IPS-NIHi11 (cell line): ENCODE measurements at places on chromosomes 1 and 21.

GRCh38 chr21:38712071-38712470 is 93.7 kb upstream of the ETS2 start:
- peak; percentile 65 for DNase-seq

DNA sequence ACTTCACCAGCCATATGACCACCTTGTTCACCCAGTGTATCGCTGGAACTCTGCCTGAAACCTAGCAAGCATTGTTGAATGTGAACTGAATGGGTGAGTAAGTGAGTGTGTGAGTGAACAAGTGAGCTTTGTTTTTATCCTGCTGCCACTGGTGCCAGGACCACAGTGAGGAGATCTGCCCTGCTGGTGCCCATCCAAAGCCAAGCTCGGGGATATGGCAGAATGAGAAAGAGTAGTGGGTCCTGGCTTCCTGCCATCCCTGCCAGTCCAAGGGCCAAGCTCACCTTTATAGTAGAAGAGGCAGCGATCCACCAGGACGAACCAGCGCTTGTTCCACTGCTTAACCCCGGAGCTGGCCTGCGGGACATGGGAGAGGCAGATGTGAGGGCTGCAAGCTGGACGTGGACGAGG is 53.4 kb upstream of the GOLT1A start:
- DNase-seq: no peak

DNA sequence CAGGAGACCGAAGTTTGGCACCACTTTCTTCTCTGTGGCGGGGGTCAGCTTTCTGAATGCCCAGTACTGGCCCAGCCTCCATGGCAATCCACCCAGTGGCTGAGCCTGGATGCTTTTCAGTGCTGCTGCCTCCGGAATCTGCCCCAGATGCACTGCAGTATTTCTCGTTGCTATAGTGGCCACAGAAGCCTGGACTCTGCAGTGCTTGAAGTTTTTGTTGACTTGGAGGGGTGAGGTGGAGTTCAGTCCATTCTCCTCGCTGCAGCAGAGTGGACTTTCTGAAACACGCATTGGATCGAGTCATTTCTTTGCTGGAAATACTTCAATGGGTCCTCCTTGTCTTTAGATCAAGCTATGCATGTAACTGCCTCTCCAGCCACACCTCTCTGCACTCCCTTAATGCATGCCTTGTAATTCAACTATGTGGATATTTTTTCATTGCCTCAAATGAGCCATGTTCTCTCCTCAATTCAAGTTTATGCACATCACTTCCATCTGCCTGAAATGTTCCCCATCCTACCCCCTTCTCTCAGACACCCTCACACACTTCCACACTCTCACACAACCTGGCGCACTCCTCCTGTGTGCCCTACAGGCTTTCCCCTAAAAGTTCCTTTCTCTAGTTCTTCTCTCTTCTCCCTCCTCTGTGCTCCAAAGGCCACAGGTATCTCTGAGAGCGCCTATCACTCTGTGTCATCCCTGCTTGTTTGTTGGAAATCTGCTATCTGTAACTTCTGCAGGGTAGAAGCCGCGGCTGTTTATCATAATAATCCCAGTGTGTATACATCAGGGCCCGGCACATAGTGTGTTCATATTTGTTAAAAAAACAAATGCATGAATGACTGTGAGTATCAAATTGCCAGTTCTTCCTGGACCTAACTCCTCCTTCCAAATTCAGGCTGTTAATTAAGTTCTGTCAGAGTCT is 16.5 kb downstream of the ADAM30 start:
- no peak for DNase-seq

GRCh38 chr1:101567582-101568189 is 330.9 kb downstream of the S1PR1 start:
- peak; percentile 50 for DNase-seq

- DNase-seq: no peak
Measured at GRCh38 chr21:16357994-16358393, 628.2 kb downstream of the USP25 start.

DNA sequence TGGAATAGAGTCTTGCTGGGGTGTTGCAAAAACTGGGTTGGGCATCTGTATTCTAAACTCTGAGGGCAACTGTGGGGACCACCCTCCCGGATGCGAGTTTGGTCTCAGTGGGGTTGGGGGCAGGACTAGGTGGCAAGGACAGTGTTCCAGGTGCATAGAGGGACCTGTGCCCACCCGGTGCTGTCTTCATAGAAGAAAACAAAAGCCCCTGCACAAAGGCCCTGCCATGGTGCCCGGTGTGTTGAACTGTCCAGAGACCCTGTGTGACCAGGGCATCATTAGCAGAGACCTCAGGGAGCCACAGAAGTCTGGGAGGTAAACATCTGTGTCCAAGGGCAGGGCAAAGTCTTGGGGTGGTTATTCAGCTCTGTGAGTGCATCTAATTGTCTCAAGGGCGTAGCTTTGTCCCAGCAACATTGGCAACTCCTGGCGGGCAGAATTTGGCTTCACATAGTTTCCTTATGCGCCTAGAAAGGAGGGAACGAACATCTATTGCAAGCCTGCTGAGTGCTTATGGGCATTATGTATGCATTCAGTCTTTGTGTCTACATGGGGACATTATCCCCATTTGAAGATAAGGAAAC is 72.2 kb upstream of the IFFO2 start:
- no peak for DNase-seq

DNA sequence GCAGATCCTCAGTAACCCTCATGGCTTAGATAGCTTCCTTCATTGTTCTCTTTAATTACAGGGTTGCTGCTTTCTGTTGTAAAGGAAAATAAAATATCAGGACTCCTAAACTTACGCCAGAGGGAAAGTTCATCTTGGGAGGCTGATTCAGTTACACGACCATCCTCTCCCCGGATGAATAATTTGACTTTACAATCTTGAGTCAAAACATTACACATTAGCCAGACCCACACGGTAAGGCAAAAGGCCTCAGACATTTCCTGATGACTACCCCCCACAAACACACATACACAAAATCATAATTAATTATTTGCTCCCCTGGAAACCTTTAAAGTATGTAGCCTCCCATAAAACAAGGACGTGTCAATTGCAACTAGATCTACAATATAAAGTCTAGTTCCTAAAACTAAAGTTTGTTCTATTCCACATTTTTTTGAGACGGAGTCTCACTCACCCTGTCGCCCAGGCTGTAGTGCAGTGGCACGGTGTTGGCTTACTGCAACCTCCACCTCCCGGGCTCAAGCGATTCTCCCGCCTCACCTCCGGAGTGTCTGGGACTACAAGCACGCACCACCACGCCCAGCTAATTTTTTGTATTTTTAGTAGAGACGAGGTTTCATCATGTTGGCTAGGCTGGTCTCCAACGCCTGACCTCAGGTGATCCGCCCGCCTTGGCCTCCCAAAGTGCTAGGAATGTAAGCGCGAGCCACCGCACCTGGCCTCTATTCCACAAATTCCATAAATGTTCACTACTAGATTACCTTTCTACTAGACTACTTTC is 830 bp upstream of the PRDX1 start:
- DNase-seq: no peak

DNA sequence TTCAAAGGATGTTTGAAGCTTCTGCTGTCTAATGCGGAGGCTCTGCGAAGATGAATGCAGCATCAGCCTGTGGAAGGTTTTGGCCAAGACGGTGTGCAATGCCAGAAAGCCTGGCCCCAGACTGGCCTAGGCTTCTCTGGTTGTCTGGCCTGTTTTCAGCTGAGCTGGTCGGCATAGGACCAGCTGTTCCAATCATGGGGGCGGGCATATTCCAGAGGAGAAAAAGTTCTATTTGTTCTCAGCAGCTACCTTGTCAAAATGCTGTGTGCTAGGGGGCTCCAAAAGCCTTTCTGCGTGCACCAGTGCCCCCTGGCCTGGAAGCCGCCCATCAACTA is 57.6 kb downstream of the TGFB2 start:
- no peak for DNase-seq

GRCh38 chr1:173205146-173206051 is 1.7 kb downstream of the TNFSF4 start:
- DNase-seq: no peak

- no peak for DNase-seq
Measured at GRCh38 chr1:186187601-186188000, 187.5 kb downstream of the TPR start.

GRCh38 chr1:8392522-8392921 is 74.6 kb downstream of the SLC45A1 start:
- DNase-seq: no peak

DNA sequence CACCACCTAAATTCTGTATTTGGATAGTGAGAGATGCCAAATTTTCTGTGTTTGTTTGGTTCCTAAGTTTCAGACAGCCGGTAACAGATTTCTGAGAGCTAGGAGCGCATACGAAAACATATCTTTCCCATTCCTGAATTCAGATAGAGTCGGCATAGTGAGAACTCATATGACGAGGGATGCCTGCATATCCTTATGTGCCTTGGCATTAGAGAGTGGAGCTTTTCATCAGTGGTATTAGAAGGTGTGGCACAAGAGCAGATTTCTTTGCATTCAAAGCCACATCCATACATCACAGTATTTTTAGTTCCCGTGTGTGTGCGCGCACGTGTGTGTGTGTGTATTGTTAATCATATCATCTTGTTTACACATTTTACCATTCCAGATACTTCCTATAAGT is 85.8 kb downstream of the ATP5PO start:
- DNase-seq: no peak

DNA sequence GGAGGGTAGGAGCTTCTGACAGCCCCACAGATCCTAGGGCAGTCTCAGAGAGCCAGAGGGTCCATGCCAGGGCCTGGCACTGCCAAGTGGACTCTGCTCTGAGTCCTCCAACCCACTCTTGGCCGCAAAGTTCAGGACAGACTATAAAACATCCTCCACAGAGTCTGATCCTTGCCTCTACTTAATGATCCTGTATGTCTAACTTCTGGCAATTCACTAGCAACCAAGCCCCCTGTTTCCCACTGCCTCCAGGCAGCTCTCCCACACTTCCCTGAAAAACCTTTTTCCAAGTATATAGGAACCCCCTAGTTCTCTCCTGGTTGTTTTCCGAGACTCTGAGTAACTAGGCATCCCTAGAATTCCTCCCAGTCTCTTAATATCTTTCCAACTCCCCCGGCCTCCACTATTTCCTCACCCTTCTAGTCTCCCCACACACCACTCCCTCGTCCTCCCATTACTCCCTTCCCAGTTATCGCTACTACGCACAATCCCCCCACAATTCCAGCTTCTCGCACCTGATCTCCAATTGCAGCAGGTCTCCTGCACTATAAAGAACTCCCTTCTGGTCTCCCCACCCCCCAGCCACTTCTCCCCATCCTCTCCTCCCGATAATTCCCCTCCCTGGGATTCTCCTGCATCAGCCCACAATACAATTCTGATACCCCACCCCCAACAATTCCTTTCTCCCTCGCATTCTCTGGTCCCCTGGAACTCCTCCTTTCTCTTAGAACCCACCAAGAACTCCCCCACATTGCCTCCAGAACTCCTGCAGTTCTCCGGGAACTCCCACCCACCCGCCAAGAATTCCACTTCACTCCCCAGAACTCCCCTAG is 574 bp downstream of the IGSF9 start:
- DNase-seq: peak; percentile 32

DNA sequence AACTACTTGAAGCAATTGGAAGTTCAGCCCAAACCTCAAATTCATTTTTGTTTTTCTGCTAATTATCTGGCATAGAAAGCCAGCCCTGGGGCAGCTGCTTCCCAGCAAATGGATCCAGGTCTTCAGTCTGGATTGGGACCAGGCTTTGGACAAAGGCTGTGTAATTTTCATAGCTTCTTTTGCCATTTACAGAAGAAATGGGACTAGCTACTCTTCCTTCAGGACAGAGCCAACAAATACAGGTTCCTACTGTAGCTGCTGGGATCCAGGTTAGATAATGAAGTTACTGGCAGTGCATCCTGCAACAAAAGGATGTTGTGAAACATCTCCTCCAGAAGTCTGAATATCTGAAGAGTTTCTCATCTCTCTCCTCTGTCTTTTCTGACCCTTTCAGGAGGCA is 171.5 kb upstream of the CAMK1G start:
- DNase-seq: no peak

DNA sequence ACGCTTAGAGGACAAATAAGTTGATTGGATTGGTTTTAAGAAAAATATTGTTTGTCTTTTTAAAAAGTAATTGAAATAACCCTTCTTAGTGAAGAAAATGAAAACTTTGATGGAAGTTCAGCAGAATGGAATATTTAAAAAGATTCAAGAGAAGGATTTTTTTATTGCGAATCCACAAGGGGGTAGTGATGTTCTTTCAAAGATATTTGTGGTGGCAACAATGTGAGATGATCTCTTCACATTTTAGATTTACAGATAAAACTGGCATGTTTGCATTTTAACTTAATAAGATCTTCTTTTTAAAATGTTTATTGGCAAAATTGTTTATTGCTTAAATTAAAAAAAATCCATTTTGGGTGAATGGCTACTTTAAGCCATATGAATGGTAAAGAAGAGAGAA is 8.9 kb downstream of the CAMTA1 start:
- DNase-seq: no peak

DNA sequence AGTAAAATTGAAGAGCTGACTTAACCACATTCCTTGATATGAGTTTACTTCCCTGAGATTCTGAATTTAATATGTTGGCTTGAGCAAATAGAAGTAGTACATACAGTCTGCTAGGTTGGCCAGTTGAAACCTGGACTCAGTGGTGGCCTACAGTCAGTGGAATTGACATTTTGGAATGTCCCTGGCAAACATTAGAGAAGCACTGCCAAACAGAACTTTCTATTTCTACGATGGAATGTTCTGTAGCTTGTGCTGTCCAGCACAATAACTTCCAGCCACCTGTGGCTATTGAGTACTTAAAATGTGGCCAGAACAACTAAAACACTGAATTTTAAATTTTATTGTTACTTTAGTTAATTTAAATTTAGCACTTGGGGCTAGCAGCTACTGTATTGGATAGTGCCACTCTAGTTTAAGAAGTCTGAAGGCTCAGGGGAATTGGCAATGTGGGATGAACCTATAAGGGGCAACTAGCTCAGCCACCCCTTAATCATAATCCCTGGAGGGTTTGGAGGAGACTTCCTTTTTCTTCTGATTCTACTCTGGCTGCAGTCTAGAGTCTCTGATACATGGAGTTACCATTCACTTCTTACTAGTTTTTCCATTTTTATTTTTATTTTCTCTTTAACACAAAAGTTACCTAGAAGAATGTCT is 10.3 kb upstream of the TEDDM1 start:
- no peak for DNase-seq

- DNase-seq: no peak
Measured at GRCh38 chr1:3773572-3774275, 1.2 kb downstream of the SMIM1 start.
